Fibroblast of upper back skin (primary cell): ENCODE measurements at places on chromosomes 1 and 21.

GRCh38 chr1:36517011-36517771 lies 34.5 kb upstream of the CSF3R start:
- DNase-seq: no peak

GRCh38 chr1:40047276-40047675 lies 6.7 kb downstream of the CAP1 start:
- no peak for DNase-seq

GRCh38 chr1:198032668-198033067 lies 115.5 kb downstream of the LHX9 start:
- no peak for DNase-seq

GRCh38 chr1:75785320-75785982 lies 605 bp upstream of the RABGGTB start:
- no peak for DNase-seq

DNA sequence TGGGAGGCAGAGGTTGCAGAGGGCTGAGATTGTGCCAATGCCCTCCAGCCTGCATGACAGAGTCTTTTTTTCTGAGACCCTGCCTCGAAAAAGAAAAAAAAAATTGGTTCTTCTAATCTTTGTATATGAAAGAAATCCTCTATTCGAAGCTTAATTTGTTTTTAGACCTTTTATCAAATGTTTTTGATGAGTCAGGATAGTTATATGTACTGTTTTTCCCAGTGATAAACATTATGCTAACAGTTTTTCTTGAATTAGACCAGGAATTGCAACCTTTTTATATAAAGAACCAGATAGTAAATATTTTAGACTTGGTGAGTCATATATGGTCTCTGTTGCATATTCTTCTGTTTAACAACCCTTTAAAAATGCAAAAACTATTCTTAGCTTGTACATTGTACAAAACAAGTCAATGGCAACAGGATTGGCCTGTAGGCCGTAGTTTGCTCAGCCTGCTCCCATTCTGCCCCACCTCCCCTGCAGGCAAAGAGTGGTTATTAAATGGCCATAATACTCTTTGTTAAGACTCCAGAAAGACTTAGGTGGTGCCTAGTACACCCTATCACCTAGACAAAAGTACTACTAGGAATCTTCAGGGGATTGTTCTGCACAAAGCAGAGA lies 45.2 kb downstream of the LYST start:
- DNase-seq: peak; percentile 61

DNA sequence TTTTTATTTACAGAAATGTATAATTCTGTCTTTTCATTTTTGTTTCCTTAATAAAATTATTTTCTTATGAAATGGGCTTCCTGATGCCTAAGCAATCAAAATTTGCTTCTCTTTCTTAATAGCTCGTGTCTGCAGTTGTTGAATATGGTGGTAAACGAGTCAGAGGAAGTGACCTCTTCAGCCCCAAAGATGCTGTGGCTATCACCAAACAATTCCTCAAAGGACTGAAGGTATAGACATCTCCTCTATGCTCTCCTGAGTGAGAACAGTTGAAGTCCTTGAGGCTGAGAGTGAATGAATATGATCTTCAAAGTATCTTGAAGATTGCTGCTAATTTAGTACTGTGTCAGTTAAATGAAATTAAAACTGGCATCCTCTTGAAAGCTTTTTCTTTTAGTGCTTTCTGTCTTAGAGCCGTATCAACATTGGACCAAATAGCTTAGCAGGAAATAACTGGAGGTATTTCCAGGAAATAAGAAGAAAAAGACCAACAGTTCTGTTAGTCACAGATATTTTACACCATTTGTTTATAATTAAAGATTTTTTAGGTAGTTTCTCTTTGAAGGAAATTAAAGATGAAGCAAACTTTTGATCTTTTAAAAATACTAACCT lies 24.7 kb downstream of the VPS45 start:
- no peak for DNase-seq

- no peak for DNase-seq
Observed at GRCh38 chr1:12057382-12057781, 5.7 kb upstream of the TNFRSF8 start.

DNA sequence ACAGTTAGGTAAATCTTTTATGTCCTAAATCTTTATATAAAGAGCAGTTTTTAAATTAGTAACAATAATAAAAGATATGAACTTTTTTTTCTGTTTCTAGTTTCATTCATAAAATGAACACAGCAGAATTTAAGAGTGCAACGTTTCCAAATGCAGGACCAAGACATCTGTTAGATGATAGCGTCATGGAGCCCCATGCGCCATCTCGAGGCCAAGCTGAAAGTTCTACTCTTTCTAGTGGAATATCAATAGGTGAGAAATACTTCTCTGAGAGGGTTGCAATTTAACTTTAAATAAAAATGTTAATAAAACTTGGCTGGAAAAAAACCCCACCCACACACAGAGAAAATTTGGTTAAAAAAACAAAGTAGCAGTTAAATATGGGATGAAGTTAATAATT lies 15.0 kb upstream of the ANGPTL1 start:
- DNase-seq: no peak

DNA sequence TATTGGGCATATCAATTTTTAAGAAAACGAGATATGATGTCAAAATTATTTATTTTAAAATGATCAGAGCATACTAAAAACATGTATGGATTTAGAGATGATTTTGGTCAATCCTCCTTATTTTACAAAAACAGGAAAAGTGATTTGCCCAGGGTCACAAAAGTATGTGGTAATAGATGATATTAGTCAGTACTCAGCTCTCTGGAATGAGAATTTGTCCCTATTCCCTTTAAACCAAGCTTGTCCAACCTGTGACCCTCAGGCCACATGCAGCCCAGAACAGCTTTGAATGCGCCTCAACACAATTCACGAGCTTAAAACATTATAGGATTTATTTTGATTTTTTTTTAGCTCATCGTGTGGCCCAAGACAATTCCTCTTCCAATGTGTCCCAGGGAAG lies 104.7 kb downstream of the AKT3 start:
- peak; percentile 31 for DNase-seq

GRCh38 chr1:55043726-55044125 lies 4.4 kb downstream of the PCSK9 start:
- DNase-seq: no peak

- DNase-seq: no peak
Observed at GRCh38 chr21:44834951-44835646, 17.2 kb upstream of the SUMO3 start.

DNA sequence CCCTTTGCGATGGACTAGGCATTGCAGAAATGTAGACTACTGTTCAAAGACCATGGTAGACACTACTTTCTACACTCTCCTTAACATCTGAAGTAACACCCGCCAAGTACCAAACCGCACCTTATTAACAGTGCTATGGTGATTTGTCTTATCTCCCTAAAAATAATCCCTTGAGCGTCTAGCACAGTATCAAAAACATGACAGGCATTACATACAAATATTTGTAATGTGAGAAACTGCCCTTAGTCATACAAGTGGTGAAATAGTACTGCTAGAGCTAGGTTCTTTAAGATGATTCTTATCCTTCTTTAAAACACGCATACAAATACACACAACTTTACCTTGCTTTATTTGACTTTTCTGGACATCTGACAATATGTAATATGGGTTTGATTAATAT lies 27.2 kb downstream of the PUM1 start:
- peak; percentile 28 for DNase-seq

DNA sequence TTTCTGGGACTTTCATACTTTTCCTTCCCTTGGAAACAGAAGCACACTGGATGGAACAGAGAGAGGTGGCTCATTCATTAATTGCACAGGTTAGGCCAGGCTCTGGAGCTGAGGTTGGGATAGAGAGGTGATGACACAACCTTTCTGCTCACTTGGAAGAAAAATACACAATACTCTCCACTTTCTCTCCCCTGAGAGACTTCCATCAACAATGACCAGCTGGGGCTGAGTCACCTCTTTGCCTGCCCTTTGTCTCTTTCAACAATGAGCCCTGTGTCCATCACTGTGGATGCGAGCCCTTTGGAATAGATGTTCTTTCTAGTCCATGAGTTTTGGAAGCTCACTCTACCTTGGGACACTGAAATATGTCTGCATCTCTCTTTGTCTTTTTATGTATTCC lies 43.1 kb downstream of the ATP2B4 start:
- peak; percentile 51 for DNase-seq

DNA sequence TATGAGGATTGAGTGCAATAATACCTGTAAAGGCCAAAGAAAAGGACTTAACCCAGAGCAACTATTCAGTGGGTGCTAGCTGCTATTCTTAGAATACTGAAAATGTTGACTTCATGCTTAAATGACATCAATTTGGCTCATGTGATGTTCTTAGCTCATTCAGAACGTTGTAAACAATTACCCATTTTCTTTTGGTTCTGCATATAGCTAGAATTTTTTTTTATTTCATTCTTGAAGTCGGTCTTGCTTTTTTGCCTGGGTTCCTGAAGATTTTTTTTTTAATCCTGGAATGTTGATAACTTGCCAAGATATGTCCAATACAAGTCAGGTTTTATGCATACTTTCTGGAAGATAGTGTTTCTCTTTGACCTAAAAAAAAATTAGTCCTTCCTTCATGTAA lies 772.0 kb downstream of the LTN1 start:
- peak; percentile 76 for DNase-seq

- DNase-seq: no peak
Observed at GRCh38 chr1:228978484-228979324, 243.4 kb downstream of the RHOU start.
